Stimulated activated CD8-positive, alpha-beta memory T cell treated with anti-CD3 and anti-CD28 coated beads, Interleukin-12 subunit alpha, Interleukin-12 subunit beta, amount 100 ng/mL, for 1 hour (primary cell): ENCODE measurements at places on chromosomes 1 and 21.

DNA sequence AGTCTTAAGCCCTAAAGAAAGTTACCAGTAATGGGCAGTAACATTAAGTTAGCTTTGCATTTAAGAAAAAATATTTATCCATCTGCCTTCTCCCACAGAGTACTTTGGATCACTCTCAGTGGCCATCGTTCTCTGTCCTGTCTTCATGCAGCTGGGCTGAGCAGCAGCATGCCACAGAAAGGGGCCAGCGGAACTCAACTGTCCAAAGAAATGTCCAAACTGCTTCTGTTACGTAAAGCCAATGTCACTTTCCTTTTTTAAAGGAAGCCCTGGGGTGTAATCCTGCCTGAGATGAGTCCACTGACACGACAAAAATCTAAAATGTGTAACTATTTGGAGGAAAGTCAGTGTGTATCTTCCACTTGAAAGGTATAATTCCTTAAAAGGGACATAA, 291.6 kb downstream of the SMYD3 start:
- no peak for DNase-seq

DNA sequence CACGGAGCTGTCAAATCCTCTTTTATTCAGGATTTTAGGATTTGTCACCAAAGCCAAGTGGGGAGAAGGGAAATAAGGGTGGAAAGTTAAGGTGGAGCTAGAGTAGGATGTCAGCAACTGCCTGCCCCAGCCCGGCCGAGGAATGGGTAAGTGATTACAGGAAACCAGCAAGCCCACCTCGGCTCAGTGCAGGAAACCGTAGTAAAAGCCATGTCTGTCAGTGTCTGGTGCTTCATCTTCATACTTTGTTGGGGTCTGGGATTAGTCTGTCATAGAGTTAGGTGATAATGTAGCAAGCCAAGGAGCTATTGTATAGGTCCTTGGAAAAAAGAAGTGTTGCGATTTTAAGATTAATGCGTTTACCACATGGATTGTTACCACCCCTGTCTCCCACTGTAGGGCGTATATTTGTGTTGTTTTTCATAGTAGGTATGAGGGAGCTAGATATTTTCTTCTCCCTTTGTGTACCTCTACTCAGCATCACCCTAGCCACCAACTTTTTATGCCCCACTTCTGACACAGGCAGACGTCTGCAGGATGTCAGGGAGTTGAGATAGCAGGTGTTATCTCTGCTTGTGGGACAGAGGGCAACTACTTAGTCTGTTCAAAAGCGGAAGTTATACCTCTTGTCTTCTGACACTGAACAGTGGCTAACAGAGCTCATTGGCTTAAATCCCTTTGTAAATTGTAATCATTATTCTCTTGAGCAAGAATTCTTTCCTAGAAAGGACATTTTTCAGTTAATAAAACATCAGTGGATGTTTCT, 253.7 kb downstream of the HHAT start:
- no peak for DNase-seq

GRCh38 chr1:109765896-109766615, 2.3 kb upstream of the EPS8L3 start:
- DNase-seq = no peak

GRCh38 chr21:33019885-33020557, 5.7 kb upstream of the OLIG2 start:
- DNase-seq = no peak

GRCh38 chr1:230900984-230901383, 32.7 kb upstream of the C1orf198 start:
- no peak for DNase-seq

DNA sequence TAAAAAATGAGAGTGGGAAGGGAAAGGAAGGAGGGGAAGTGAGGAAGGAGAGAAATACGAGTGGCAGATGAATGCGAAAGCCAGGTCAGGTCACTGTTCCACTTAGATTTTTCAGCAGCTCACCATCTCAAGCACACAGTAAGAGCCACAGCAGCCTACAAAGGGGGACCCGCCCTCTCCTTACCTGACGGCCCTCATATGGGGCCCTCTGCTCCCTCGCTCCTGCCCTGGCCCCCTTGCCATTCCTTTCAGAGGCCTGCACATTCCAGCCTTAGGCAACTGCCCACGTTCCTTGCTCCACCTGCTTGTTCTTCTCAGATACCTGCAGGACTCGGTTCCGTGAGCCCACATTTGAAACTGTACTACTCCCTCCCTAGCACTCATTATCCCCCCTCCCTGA, 22.0 kb downstream of the VPS26C start:
- DNase-seq = no peak

DNA sequence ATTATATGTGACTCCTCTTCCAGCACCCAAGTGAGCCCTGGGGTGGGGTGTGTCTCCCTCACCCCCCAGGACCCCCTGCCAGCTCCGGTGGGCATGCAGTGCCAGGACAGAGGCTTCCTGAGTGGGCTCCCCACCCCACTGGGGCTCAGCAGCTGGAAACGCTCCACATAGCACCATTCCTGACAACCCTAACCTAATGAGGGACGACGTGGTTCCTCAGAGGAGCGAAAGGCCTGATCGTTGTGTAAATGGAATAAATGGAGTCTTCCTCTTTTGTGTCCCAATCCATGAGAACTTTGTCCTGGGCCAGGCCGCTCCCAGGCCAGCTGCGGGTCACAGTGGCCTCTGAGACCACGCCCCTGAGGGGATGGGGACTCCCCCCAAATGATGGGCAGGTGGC, 1.8 kb upstream of the TSPEAR start:
- no peak for DNase-seq

DNA sequence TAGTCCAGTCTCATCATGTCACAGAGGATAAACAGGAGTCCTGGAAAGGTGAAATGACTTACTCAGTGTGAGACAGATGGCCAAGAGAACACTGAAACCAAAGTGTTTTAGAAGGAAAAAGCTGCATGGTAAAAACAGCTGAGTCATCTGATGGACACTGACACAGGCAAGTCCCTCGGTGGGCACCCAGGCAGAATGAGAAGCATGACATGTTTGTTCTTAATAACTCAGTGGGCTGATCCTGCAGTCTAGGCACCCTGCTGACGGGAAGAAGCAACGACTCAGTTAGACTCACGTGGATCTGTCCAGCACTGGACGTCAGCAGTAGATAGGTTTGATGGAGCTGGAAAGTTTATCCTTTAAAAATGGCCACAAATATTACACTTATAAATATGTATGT, 116.9 kb downstream of the RGS7 start:
- DNase-seq = no peak

DNA sequence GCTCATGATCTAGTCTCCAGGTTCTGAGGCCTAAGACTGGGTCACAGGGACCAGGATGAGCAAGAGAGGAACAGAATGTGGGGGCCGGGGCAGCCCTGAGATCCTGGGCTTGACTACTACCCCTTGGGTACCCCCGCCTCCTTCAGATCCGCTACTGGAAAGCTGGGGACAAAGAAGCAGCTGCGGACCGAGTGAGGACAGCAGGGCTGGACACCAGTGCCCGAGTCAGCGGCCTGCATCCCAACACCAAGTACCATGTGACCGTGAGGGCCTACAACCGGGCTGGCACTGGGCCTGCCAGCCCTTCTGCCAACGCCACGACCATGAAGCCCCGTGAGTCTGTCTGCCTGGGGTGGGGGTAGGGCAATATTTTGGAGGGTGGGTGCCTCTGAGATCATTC, 12.5 kb downstream of the TMEM81 start:
- no peak for DNase-seq

DNA sequence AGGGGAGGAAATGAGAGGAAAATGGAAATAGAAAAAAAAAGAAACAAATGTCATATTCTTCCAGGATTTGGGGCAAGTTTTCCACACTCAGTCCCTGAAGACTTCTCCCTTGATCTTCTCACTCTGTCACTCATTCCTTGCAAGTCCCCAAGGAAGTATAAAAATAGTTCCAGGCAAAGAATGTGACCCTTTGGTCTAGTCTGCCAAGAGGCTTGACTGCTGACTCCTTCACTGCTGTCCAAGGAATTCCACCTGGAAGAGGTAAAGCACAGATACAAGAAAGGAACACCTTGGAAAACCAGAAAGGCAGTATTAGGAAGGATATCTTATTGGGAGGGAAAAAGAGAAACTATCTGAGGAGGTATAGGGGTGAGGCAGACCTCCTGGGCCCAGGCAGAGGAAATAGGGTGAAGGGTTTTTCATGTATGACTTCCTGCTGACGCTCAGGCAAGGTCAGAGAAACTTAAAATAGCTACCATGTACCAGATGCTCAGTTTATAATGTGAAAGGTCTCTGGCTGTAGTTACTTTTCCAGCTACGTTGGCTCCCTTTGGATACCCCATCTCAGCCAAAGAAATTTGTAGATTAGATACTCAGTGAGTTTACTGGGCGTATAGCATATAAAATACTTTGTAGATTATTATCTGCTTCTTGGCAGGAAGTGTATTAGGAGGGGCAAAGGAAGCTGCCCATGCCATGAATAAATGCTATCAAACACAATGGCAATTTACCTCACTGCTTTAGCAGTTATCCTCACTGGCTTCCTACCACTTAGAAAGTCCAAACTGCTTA, 2.0 kb upstream of the GJA5 start:
- DNase-seq = no peak

- DNase-seq = no peak
Measured at GRCh38 chr1:178493301-178493741, 3.4 kb downstream of the CLEC20A start.

DNA sequence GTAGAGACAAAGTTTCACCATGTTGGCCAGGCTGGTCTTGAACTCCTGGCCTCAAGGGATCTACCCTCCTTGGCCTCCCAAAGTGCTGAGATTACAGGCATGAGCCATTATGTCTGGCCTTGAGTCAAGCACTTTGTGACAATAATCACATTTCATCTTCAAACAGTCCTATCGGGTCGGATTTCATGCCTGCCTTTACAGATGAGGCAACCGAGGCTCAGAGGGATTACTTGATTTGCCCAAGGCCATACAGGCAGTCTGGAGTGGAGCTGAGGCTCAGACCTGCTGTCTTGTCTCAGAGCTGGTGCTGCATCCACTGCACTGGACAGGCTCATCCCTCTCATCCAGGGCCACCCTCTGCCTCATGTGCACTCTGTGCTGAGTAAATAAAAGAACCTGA, 26.6 kb downstream of the FAM151A start:
- no peak for DNase-seq

DNA sequence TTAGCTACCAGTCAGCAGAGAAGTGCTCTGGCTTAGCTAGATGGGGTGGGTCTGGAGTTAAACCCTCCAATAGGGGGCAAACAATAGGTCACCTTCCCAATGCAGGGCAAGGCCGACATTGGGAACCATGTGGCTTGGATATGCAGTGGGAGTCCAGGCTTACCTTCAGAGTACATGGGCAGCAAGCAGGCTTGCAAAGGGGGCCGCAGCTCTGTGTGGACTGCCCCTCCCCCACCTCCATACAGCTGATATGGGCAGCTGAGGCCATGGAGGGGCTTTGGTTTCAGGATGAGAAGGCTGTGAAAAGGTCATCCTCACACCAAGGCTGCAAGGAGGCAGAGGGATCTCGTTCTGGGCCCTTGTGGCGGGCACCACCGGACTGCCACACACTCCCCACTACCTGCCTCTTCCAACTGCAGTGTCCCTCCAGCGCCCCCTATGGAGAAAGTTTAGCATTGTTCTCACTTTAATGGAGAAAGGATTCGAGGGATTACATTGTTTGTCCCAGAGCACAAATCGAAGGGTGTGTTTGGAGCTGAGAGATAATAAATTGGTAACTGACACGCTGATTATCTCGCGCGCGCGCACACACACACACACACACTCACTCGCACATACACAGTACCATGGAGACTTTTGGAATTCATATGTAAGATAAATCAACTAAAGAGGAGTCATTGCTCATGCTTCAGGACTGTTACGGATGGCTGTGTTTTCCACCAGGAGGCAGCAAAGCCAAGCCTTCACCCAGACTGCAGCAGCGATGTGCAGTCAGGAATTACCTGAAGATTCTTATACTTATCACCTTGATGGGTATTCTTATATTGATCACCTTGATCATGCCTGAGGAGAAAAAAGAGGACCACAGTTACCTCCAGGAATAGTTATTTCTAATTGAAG, 7.0 kb upstream of the SMCP start:
- DNase-seq = no peak

GRCh38 chr1:216908126-216908525, 184.9 kb upstream of the ESRRG start:
- DNase-seq = no peak

DNA sequence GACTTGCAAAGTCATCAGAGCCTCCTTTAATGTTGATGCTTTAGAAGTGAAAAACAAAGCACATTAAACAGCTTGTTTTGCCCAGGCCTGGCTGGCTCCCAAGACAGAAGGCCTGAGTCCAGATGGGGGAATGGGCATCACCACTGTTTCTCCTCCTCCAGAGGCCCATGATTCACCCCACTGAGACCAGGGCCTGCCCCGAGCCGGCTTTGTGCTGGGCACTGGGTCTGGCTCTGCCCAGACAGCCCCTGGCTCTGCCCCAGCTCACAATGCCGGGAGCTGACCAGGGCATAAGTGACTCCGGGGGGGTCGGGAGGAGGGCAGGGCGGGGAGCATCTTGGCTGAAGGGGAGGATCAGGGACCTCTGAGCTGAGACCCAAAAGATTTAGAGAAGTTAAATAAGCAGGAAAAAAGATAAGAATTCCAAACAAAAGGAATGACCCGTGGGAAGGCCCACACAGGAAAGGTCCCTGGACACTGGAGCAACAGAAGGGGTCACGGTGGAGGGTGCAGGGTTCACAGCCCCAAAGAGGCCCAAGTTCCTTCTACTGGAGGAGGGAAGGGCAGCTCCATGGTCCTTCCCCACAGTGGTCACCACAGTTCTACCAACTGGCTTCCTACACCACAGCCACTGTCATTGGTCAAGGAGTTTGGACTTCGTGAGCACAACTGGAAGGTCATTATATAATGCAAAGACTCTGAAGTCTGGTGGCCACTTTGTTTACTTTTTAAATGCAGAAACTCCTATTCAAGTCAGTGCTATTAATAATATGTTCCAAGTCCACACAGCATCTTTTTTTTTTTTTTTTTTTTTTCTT, 5.5 kb downstream of the C2CD2 start:
- no peak for DNase-seq

GRCh38 chr1:54012008-54012325, 6.0 kb downstream of the LDLRAD1 start:
- no peak for DNase-seq

DNA sequence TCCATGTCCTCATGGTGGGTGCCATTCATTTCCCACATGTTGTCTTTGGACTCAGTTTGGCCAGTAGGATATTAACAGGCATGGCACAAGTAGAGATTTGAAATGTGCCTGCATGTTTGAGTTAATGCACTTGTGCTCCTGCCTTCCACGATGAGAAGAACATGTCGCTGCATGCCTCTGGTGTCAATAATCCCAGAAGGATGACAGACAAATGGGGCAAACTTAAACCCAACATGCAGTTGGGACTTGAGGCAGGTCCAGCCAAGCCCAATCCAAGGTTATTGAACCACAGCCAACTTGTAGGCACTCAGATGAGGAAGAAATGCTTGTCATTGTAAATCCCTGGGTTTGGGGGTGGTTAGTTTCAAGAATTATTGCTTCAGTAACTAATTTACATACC, 174.6 kb downstream of the TRIM33 start:
- no peak for DNase-seq

DNA sequence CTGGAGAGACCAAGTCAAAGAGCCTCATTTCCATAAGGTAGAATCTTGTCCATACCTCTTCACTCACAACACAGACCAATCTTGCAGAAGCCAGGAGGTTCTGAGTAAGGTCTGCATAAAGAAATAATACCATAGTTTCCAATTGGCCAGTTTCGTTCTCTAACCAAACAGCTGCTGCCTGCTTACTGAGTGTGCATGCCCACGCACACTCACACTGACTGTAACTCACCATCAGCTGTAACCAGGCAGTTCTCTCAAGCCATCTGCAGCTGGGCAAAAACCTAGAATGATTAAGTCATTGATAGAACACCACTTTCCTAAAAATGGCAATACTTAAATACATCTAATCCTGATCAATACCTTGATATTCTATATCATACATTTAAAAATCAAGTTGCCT, 106.6 kb upstream of the VAV3 start:
- no peak for DNase-seq

GRCh38 chr1:25209516-25209915, 22.8 kb downstream of the SYF2 start:
- no peak for DNase-seq
